ENCODE measurements at places on chromosomes 12 and 14.

- DNase-seq, result no peak
Observed at GRCh38 chr12:54258201-54258681, 21.7 kb downstream of the CBX5 start.

GRCh38 chr12:109814600-109815150, 18.5 kb downstream of the TRPV4 start:
- DNase-seq, result no peak

DNA sequence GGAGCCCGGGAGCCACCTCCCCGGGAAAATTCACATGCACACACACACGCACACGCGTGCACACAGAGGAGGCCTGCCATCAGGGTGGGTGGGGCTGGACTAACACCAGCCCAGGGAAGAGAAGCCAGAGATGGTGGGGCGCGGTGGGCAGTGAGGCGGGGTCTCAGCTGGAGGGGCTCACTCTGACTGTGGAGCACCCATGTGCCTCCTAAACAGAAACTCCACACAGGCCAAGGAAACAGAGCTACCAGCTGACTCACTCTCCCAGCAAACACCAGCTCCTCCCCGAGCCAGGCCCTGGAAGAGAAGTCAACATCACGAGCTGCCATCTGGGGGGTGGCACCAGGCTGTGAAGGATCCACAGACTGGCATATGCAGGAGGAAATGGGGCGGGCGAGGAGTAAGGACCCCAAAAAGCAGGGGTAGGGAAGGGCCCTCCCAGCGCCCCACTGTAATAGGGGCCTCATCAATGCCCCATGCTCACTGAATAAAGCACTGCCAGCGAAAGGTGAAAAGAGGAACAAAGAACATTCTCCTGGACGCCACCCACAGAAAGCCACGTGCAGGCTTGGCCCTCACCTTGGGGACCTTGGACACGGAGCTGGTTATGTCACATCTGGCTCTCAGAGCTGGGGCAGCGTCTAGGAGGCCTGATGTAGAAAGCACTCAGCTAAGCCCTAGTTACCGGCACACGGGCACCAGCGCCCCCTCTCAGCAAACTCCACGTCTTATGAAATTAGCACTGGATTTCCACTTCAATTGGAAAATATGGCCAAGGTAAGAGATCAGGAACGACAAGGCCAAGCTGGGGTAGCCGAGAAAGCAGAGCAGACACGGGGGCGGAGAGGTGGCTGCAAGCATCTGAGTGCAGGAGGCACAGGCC, 8.4 kb upstream of the INF2 start:
- peak; percentile 87 for DNase-seq

GRCh38 chr14:20680363-20680762, 4.0 kb upstream of the RNASE4 start:
- no peak for DNase-seq

DNA sequence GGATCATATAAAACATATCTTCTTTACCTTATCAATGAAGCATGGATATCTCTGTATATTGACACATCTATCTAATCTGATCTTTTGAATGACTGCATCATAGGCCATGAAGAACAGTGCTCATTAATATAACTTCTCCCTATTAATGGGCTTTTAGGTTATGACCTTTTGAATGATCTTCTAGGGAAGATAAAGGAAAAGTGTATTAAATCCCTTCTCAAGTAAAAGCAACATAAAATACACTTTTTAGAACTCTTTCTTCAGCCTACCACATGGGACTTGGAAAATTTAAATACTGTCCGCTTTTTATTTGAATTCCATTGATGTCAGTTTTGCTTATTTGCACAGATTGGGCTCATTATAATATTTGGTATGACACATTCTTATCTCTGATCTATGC, 425.4 kb downstream of the MED13L start:
- no peak for DNase-seq

- no peak for DNase-seq
Observed at GRCh38 chr12:31732926-31733548, 4.2 kb upstream of the AMN1 start.

DNA sequence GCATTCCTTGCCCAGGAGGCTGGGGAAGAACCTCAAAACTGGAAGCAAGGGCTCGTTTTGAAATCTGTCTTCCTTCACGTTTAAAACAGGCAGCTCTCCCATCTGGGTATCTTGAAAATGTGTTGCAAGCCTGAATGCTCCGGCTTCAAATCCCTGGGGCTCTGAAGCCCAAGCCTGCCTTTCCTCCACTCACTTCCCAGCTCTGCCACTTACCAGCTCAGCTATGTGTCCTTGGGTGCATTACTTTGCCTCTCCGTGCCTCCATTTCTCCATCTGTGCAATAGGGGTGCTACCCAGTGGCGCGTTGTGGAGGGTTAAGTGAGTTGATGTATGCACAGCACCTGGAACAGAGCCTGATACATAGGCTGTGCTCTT, 97.6 kb downstream of the GCH1 start:
- DNase-seq, result no peak

- DNase-seq, result no peak
Observed at GRCh38 chr12:69484428-69484827, 14.2 kb downstream of the FRS2 start.

DNA sequence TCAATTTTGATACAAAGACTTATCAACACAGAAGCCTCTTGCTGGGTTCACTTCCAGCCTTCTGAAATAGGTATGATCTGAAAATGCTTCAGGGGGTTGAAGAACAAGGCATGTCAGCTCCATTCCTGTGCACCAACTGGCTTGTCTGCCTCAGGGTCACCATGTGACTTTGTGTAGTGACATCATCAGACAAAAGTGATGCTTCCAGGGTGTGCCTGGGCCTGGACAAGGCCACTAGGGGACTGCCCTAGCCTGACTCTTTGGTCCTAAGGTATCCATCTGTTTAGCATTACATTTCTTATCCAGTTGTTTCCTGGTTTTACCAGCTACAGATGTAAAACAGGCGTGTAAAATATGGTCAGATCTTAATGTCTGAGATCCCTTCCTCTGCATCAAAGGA, 155.6 kb downstream of the CAND1 start:
- no peak for DNase-seq

GRCh38 chr14:102375119-102375518, 12.4 kb downstream of the TECPR2 start:
- DNase-seq, result no peak

- no peak for DNase-seq
Observed at GRCh38 chr12:113332688-113333417, 2.1 kb downstream of the SLC8B1 start.

DNA sequence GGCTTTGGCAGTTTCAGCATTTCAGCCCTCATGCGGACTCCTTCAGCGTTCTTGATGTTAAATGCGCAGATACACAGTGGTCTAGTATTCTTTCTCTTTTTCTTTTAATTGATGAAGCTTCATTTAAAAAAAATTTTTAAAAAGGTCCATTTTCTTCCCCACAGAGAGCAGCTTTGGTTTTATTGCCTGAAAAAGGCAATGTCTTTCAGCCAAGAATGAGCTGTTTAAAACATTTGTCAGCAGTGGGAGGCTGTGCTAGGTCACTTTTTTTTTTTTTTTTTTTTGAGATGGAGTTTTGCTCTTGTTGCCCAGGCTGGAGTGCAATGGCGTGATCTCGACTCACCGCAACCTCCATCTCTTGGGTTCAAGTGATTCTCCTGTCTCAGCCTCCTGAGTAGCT, 13.5 kb downstream of the KMT5A start:
- DNase-seq, result no peak

DNA sequence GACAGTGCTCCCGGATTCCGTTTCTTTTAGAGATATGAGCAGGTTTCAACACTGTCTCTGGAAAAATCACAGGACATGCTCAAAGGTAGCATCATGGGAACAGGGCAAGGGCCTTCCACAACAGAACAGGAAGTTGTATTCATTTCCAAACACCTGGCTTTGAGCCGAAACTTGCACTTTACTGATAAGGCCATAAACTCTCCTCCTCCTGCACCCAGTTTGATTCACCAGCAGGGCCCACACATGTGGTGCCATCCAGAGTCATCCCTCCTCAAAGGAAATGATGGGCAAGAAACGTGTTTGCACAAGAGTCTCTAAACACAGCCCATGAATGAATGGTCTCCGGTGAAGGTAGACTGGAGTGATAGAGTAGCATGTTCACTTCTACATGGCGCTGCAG, 268.4 kb upstream of the FKBP4 start:
- no peak for DNase-seq

GRCh38 chr12:75977952-75978671, 53.5 kb downstream of the PHLDA1 start:
- DNase-seq, result peak; percentile 75

DNA sequence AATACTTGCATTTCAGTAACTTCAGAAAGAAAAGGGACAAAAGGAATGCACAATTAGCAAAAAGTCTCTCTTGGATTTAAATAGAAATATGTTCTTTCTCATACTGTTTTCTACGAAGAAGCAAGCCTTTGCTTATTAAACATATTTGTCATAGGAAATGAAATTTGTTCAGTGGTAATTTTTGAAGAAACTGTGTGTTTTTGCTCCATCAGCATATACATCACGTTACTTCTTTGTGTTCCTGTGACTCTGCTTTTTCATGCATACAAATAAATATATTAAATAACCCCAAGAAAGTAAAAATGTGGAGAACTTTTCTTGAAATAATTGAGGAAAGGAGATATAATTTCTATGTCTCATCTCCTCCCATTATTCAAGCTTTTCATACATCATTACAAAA, 39.7 kb downstream of the CD163L1 start:
- no peak for DNase-seq

DNA sequence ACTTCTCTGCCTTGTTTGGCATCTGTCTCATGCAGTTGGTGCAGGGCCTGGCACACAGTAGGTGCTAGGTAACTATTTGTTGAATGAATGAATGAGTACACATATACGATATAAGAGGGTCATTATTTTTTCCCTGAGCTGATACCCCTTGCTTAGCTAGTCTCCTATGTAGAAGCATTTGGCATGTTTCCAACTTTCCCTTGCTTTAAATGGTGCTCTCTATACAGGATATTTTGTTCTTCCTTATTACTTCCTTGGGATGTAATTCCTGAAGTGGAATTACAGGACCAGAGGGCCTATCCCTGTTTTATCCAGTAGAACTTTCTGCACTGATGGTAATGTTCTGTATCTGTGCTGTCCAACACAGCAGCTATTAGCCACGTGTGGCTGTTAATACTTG, 250.1 kb upstream of the PWP1 start:
- no peak for DNase-seq

GRCh38 chr14:99586761-99587459, 17.1 kb downstream of the CCDC85C start:
- no peak for DNase-seq

DNA sequence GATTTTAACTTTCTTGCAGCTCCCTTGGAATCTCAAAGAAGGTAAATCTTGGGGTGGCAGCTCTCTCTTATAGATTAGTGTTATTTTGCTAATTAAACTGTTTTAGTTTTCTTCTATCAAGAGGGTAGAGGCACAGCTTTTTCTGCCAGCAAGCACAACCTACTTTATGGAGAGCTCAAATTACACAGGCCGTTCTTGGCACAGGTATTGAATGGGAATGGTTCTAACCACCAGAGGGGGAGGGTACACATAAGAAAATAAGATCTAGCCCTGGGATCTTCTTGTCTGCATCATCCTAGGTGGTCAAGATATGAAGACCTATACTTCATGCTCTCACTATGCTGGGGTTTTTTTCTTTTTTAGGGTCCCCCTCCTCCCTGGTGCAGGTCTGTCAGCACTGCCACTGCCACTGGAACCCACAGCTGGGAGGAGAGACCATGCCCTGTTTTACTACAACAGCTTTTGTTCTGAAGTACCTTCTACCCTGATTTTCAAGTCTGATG, 48.6 kb upstream of the STAC3 start:
- no peak for DNase-seq

DNA sequence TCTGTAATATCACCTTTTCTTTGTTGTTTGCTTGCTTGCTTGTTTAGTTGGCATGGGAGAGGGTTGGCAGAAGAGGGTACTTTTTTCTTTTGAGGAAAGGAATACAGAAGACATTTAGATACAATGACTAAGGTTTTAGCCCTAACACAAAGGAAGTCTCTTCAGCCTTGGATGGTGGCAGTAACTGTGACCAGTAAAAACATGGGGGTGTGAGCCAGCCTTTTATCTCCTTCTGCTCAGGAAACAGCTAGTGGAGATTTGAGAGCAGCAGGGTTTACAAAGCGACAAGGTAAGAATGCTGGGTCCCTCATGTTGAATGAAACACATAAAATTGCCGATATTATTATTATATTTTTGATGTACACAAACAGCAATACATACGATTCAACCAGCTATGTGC, 40.4 kb downstream of the SLC8A3 start:
- no peak for DNase-seq

GRCh38 chr12:46585854-46586621, 213.5 kb upstream of the SLC38A2 start:
- no peak for DNase-seq

DNA sequence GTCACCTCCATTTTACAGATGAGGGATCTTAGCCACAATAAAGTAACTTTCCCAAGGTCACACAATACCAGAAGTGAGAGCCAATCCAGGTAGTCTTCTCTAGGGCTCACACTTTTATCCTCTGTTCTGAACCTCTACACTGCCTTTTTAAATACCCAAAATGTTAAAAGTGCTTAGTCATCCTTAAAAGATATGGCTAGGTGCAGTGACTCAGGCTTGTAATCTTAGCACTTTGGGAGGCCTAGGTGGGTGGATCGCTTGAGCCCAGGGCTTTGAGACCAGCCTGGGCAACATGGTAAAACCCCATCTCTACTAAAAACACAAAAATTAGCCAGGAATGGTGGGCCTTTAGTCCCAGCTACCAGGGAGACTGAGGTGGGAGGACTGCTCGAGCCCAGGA, 104.1 kb upstream of the PPP4R3A start:
- DNase-seq, result no peak

GRCh38 chr12:9343731-9344130, 135.5 kb upstream of the PZP start:
- DNase-seq, result no peak

DNA sequence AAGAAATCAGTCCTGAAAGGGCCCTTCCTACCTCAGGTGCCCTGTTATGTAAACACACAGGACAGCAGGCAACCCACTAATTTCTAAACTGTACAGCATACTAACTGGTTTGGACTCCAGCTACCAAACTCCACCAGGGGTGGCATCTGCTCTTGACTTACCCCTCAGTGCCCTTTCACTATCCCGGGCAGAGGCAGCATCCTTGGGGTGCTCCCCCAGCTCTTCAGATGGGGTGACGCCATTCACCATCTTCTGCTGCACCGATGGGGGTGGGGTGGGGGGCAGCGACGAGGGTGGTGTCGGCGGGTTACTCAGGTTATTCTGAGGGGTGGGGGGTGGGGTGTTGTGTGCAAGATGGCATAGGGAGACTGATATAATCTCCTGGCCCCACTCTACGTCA, 11.5 kb upstream of the PRKAG1 start:
- no peak for DNase-seq

DNA sequence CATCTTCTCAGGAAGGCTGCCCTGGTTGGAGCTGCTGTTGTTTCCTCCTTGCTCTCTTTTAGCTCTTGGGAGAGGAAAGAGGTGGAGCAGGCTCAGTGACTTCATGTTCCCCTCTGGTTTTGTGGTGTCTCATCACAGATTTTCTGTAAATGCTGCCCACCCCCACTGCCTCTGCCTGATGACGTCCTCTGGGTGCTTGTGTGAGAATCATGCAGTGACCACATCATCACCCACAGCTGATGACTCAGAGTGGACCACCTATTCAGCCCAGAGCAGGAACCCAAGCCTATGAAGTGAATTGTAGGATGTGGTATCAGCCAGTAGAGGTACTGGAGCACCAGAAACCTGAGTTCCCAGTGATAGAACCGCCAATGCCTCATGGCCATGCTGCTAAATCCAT, at the start of gene GZMB:
GZMB (minus strand) TSS at position 33 of the 400 bp plus-strand sequence; CDS start at position 3, 30 bp downstream.
- DNase-seq, result no peak

Data from head of caudate nucleus (tissue), 42 donors.